ENCODE measurements at places on chromosomes 3 and 15.
A peak's percentile ranks its signal among the peaks of the same experiment; 100 is the strongest.

DNA sequence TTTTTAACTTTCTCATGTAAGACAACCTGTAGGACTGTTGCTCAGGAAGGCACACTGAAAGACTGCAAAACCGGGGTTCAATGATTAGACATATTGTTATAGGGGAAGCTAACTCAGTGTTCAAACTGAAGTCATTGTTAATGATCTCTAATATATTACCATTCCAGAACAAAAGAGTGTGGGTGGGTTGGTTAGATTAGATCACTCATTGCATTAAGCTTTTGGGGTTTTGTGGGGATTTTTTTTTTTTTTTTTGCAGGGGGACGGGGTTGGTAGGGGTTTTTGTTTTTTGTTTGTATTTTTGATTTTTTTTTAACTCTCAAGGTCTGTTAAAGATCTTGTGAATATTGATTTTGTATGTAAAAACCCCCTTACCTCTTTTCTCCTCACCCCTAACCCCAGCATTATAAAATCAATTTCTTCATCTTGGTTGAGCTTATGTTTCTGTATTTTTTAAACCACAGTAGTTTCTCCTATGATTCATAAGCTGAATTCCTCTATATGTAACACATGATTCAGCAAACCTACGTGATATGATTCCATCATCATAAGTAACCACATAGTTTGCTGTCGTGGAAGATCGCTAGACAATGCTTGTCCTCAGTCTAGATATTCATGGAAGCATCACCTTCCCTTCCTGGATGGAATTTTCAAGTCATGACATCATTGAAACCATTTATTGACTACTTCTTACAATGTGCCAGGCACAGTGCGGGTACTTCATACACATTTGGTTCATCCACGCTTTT, 544.1 kb upstream of the MDFIC2 start:
- H3K27me3 ChIP-seq, result no peaks in the 10 kb centered on the region
- no peak overlapping the region for H3K27ac ChIP-seq
- H3K36me3 ChIP-seq, result no peaks in the 10 kb centered on the region
- no peak overlapping the region for H3K4me3 ChIP-seq
- DNase-seq, result no peak

DNA sequence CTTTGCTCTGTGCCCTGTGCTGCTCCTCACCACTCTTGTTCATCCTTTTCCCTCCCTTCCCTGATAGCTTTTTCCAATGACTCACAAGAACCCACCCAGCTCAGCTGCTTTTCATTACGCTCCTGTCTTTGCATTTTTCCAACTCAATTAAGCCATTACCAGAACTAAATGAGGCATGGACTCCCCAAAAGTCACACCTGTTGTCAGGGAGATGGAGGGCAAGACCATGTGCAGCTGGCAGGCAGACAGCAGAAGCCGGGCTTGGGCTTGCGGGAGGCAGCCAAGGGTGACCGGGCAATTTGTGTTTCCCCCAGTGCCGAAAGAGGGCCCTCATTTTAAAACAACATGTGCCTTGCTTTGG, 64.3 kb downstream of the CASR start:
- no peaks in the 10 kb centered on the region for H3K36me3 ChIP-seq
- no peak overlapping the region for H3K4me3 ChIP-seq
- DNase-seq, result no peak
- no peaks in the 10 kb centered on the region for H3K27me3 ChIP-seq

DNA sequence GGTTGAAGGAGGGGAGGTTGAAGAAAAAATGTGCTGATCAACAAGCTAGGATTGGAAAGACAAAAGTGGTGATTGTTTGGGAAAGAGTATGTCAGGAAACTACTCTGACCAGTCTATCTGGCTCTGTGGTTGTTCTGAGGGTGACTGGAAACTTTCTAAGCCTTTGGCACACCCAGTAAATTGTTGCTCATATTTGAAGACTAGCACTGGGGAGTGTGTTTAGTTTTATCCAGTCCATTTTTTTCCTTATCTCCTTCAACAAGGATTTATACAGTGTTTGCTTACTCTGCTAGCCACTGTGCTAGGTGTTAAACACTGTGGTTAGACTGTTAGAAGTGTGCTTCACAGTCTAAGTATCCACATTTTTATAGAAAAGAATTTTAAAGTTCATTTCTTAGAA, 28.8 kb downstream of the PPM1L start:
- H3K27me3 ChIP-seq, result no peaks in the 10 kb centered on the region
- DNase-seq, result no peak
- H3K4me3 ChIP-seq, result no peak overlapping the region
- H3K27ac ChIP-seq, result no peak overlapping the region
- H3K4me1 ChIP-seq, result no peaks in the 10 kb centered on the region
- no peaks in the 10 kb centered on the region for H3K36me3 ChIP-seq

DNA sequence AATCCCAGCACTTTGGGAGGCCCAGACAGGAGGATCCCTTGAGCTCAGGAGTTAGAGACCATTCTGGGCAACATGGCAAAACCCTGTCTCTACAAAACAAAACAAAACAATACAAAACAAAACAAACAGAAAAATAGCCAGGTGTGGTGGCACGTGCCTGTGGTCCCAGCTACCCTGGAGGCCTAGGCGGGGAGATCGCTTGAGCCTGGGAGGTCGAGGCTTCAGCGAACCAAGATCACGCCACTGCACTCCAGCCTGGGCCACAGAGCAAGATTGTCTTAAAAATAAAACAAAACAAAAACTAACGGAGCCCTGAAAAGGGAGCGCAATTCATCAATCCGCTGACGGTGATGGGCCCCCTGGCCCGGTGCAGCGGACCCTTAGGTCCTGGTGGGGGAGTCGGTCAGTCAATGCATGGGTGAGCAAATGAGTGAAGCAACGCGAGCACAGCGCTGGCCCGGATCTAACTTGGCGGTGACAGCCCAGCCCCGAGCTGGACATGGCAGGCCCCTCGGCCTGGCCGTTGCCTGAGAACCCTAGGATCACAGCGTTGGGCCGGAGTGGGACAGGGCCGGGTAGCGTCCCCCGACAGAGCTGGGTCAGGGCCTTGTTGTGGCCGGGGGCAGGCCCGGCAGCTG, 52.4 kb upstream of the BLM start:
- H3K27ac ChIP-seq, result no peak overlapping the region
- H3K4me1 ChIP-seq, result peaks cover 1% of the 10 kb centered on the region
- H3K36me3 ChIP-seq, result no peaks in the 10 kb centered on the region
- no peak overlapping the region for H3K4me3 ChIP-seq
- H3K27me3 ChIP-seq, result no peaks in the 10 kb centered on the region
- no peak for DNase-seq

DNA sequence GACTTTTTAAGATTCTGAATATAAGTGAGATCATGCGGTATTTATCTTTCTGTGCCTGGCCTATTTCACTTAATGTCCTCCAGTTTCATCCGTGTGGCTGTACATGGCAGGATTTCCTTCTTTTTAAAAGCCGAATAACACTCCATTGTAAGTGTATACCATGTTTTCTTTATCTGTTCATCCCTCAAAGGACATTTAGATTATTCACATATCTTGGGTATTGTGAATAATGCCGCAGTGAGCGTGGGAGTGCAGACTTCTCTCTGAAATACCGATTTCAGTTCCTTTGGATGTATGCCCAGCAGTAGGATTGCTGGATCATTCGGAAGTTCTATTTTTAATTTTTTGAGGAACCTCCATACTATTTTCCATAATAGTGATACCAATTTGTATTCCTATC, 136.1 kb downstream of the APBA2 start:
- DNase-seq, result no peak
- no peak overlapping the region for H3K4me3 ChIP-seq
- H3K27me3 ChIP-seq, result no peaks in the 10 kb centered on the region
- H3K27ac ChIP-seq, result no peak overlapping the region
- H3K36me3 ChIP-seq, result no peaks in the 10 kb centered on the region

DNA sequence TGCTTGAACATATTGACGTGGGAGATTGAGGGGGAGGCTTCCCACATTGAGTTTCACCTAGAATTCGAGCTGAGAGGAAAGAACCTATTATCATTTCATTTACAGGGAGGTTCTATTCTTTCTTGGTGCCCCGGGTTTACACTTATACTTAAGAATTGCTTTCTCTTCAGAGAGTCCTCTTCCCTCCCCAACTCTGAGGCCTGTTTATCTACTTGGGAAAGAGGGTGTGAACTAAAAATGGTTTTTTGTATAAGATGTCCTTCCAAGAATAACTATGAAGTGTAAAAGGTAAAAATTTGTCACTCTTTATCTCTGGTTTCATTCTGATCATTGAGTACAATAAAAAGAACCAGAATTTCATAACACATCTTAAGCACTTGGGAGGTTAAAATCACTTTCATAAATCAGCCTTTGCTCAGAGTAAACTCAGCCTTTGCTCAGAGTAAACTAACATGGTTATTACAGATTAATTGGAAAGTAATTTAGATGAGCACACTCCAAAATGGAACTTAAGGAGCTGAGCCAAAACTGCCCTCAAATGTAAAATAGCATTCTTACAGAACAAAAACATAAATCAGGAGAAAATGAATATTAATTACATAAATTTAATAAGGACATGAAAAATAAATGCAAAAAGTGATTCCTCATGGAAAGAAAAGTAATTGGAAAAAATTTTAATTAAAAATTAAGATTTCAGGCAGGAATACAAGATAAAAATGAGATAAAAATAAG, 75.2 kb downstream of the GADL1 start:
- no peak overlapping the region for H3K27ac ChIP-seq
- no peak for DNase-seq
- H3K27me3 ChIP-seq, result no peaks in the 10 kb centered on the region
- H3K36me3 ChIP-seq, result no peaks in the 10 kb centered on the region

GRCh38 chr15:39388118-39388517, 192.8 kb upstream of the THBS1 start:
- no peaks in the 10 kb centered on the region for H3K36me3 ChIP-seq
- H3K27ac ChIP-seq, result no peak overlapping the region
- no peak for DNase-seq
- H3K27me3 ChIP-seq, result no peaks in the 10 kb centered on the region

DNA sequence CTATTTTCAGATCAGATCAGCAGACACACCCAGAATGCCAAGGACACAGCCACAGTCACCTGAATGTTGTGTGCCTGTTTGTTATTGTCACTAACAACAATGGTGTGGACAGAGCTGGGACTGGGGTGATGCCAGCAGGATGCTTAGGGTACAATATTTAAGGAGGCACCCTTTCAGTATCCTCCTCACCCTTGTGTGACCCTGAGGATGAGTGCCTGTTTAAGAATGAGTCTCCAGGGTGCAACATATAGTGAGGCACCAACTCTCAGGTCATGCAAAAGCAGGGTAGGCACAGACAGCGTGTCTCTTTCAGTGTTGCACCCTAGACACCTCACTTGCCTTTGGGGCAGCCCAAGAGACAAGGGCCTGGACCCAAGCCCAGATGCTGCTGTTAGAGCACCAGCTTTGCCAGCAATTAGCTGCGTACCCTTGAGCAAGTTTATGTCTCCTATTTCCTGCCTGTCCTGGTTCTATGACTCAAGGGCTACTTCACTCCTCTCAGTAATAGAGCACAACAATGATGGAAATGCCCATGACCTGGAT, 122.6 kb downstream of the AQP9 start:
- no peak overlapping the region for H3K27ac ChIP-seq
- no peaks in the 10 kb centered on the region for H3K27me3 ChIP-seq
- no peak for DNase-seq
- H3K4me3 ChIP-seq, result no peak overlapping the region
- no peaks in the 10 kb centered on the region for H3K36me3 ChIP-seq

DNA sequence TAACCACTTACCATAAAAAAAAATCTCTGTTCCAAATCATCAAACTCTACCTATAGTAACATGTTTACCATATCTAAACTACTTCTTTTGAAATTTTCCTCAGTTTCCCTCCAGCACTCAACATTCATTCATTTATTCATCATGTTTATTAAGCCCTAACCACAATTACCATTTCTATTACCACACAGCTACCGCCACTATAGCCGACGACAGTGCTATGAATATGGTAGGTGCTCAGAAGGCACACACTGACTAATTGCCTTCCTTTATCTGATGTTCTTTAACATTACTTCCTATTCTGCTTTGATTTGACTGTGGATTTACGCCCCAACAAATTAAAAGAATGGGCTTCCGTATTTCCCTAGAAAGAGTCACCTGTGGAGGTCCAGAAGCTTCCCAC, 43.9 kb downstream of the GUCA1C start:
- no peak overlapping the region for H3K27ac ChIP-seq
- DNase-seq, result no peak
- no peaks in the 10 kb centered on the region for H3K36me3 ChIP-seq
- no peaks in the 10 kb centered on the region for H3K4me1 ChIP-seq
- H3K27me3 ChIP-seq, result no peaks in the 10 kb centered on the region
- H3K4me3 ChIP-seq, result no peak overlapping the region

- no peak overlapping the region for H3K27ac ChIP-seq
- H3K4me1 ChIP-seq, result peaks cover 16% of the 10 kb centered on the region
- peak overlapping the region; percentile 46 for H3K4me3 ChIP-seq
- H3K36me3 ChIP-seq, result no peaks in the 10 kb centered on the region
- DNase-seq, result no peak
- H3K27me3 ChIP-seq, result peaks cover 49% of the 10 kb centered on the region
Observed at GRCh38 chr3:147397155-147397874, 9.0 kb downstream of the ZIC4 start.

- peak; percentile 27 for DNase-seq
- no peaks in the 10 kb centered on the region for H3K27me3 ChIP-seq
- no peaks in the 10 kb centered on the region for H3K36me3 ChIP-seq
- H3K4me1 ChIP-seq, result no peaks in the 10 kb centered on the region
- no peak overlapping the region for H3K4me3 ChIP-seq
Observed at GRCh38 chr3:124351430-124352148, 359.7 kb upstream of the ROPN1 start.

GRCh38 chr3:25426408-25426807, 1.7 kb upstream of the RARB start:
- no peak overlapping the region for H3K4me3 ChIP-seq
- no peak overlapping the region for H3K27ac ChIP-seq
- peaks cover 3% of the 10 kb centered on the region for H3K27me3 ChIP-seq
- no peaks in the 10 kb centered on the region for H3K36me3 ChIP-seq
- H3K4me1 ChIP-seq, result peaks cover 11% of the 10 kb centered on the region
- DNase-seq, result no peak

All from iPS DF 6.9 (cell line).